Upper lobe of right lung (tissue), 1 donor: ENCODE measurements at places on chromosomes 2 and 18. TPM values are rescaled to one million over a fixed set of nuclear protein-coding genes. Genes with fewer than 3 reads are reported as not detected.

DNA sequence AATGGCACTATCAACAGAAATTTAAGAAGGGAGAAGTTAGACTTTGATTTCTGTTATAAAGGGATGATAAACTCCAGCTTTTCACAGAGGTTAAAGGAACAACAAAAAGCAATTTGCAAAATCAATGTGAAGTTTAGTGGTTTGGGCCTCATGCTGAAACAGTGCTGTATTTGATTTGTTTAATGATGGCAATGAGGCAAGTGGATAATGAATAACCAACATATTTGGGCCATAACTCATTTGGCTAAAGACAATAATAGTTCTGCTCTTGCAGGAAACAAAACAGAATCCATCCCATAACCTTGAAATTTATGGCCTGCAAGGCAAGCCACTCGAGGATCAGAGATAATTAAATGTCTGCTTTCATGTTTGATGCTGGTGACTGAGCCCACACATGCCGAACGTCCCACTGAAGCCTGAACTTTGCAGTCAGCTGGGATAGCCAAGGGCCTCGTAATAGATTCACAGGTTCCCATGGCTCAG lies 56.5 kb downstream of the TPGS2 start:
- no peak for DNase-seq

GPR45 gene
- not detected for total RNA-seq

GRCh38 chr2:226699321-226699720 lies 100.3 kb downstream of the IRS1 start:
- no peak for DNase-seq

- no peak for DNase-seq
Observed at GRCh38 chr2:177622521-177622920, 229.9 kb downstream of the AGPS start.

DNA sequence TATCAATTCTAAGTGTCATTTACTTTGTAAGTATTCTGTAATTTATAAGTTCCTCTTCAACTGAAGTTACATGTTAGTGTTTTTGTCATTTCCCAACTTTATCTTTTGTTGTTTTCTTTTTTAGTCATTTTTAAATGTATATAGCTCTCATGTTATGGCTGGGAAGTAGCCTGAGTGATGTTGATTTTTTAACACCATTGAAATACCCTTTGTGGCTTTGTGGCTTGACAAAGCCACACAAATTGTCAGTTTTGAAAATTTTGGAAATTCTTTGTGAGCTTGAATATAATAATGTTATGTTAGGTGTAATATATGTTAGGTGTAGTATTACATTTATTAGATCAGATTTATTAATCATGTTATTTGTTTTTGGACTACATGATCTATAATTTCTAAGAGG lies 16.7 kb downstream of the DNAJC10 start:
- DNase-seq = no peak
